ENCODE measurements at places on chromosomes 1 and 21.

GRCh38 chr1:93997756-93998155, 88.5 kb upstream of the GCLM start:
- no peak for DNase-seq

DNA sequence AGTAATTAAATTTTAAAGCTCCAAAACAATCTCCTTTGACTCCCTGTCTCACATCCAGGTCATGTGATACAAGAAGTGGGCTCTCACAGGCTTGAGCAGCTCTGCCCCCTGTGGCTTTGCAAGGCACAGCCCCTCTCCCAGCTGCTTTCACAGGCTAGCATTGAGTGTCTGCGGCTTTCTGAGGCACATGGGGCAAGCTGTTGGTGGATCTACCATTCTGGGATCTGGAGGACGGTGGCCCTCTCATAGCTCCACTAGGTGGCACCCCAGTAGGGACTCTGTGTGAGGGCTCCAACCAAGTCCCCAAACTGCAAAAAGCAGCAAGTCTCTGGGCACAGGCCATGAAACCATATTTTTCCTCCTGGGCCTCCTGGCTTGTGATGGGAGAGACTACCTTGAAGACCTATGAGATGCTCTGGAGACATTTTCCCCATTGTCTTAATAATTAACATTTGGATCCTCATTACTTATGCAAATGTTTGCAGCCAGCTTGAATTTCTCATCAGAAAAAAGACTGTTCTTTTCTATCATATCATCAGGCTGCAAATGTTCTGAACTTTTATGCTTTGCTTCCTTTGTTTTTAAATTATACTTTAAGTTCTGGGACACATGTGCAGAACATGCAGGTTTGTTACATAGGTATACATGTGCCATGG, 554.1 kb upstream of the OLFM3 start:
- DNase-seq: peak; percentile 28

- DNase-seq: no peak
Measured at GRCh38 chr1:63198871-63199394, 123.4 kb upstream of the FOXD3 start.

DNA sequence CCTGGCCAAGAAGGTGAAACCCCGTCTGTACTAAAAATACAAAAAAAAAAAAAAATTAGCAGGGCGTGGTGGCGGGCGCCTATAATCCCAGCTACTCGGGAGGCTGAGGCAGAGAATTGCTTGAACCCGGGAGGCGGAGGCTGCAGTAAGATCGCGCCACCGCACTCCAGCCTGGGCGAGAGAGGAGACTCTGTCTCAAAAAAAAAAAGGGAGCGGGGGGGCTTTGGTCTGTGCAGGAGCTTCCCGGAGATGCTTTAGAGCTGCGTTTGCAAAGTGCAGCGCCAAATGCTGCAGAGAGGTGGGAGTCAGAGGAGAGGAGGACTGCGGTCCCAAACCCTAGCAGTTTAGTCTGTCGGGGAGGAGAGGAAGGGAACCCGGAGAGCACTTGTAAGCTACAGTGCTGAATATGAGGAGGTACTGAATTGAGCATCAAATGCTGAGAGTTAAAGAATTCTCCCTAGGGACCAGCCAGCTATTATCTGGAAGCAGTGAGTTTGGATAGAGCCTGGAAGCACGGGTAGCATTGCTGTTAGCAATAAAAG, 569 bp downstream of the FALEC start:
- peak; percentile 35 for DNase-seq

DNA sequence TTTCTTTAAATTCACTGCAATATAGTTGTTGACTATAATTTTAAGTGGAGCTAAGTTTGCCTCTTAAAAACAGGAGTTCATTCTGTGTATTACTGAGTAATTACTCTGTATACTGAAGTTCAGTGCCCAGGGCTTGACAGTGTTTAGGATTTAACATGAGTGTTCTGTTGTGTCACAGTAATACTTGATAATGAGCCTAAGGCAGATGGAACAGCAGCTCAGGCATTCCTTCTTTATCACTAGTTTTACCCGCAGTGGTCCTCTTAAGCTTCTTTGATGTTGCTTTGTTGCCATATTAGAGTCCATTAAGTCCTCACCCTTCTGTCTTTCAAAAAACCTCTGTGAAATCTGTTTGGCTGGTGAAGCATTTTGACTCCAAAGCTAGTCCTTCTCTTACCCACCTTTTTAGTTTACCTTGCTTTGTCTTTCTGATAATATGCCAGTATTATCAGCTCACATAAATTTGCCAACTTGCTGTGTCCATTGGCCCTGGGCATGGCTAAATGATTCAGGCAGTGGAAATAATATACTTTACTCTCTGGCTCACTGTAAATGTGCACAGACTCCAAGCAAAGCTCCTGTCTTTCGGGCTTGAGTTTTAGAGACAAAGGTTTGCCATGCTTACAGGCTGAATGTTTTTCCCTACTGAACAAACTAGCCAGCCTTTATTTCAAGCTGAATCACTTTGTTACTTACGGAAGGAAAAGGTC, 17.7 kb downstream of the HIPK1 start:
- DNase-seq: no peak

- no peak for DNase-seq
Measured at GRCh38 chr1:238404481-238404880, 513.8 kb upstream of the ZP4 start.

DNA sequence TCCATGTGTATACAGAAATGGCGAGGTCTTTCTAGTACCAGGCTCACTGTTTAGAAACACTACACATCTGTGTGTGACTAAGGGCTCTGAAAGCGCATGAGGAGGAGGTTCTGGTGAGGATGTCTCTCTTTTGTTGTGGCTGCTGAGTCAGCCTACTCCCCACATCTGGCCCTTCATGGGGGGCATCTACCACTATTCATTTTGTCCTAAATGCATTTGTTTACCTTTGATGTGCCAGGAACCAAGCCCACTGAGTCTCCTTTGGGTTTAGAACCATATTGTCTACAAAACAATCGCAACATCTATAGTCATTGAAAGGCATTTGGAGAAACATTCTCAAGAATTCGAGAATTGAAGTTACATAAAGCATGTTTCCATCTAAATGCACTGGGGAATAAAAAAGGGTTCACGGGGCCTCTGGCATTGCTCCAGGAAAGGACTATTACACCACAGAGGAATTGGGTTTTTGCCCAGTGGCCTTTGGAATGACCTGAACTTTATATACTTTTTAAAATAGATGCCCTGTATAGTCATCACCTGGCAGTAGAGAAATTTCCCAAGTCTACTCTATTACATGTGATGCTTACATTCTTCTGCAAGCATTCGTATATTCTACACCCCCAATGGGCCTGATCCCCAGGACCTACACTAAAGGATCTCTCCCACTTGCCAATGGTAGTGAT, 35.1 kb upstream of the ADORA3 start:
- DNase-seq: peak; percentile 47

DNA sequence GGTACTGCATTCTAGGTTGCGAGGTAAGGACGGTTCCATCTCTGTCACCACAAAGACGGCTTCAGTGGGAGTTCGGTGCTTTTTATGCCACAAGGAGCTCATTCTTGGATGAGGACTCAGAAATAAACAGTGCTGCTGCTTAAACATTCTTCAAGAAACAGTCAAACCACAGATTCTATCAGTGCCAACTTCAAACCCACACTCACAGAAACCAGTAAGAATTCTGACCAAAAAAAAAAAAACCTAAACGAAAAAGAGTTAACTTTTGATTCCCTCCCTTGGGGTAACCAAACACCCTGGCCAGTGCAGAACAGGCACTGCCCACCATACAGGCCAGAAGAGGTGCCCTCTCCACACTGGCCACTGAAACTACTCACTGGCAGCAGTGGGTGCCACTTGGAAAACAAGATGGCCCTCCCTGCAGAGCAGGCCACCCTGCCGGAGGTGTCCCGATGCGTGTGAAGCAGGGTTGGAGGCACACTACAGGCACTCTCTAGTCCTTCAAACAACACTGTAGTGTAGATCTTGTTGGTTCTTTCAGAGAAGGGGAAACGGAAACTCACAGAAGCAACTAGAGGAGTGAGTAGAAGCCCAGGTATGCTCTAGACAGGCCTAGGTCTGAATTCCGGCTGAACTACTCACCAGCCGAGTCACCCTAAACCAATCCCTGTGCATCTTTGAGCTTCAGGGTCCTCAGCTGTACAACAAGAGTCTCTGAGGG, 87.3 kb upstream of the TLR5 start:
- DNase-seq: peak; percentile 59

GRCh38 chr1:3827813-3828307, 29.2 kb downstream of the CEP104 start:
- no peak for DNase-seq

- DNase-seq: peak; percentile 60
Measured at GRCh38 chr1:180131510-180131909, 23.2 kb upstream of the QSOX1 start.

DNA sequence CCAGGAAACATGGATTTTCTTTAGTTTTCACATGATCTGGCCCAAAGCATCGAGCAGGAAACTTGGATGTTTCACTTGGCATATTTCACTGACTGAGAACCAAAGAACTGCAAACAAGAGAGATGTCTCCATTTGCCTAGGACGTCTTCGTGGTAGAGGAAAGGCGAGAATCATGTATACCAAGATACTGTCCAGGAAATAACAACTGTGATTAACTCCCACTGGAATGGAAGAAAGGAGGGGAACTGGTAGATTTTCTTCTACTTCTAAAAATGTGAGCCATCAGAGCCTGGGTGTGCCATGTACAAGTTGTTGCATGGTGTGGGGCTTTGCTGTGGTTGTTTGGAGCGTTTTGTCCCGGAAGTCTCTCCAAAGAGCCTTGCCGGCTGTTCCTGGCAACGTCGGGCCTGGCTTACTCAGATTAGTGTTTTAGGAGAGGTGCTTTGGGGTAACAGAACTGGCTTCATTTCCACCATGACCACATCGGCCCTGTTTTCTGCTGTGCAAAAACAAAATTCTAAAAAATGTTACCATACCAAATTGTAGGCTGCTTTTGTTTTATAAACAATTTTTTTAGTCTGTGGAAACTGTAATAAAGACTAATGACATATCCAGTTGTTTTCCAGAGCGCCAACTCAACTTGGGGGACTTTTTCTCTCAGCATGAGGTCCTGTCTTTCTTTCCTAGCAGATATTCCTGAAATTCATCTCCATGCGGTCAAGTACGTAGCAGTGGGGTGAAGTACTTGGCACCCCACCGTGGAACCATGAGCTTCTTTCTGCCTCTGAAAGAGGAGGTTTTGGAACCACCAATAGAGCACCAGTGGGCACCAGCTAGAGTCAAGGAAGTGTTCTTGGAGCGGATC, 118.3 kb downstream of the TM2D1 start:
- DNase-seq: no peak

GRCh38 chr21:23218667-23219066, 2220.5 kb downstream of the NCAM2 start:
- no peak for DNase-seq

DNA sequence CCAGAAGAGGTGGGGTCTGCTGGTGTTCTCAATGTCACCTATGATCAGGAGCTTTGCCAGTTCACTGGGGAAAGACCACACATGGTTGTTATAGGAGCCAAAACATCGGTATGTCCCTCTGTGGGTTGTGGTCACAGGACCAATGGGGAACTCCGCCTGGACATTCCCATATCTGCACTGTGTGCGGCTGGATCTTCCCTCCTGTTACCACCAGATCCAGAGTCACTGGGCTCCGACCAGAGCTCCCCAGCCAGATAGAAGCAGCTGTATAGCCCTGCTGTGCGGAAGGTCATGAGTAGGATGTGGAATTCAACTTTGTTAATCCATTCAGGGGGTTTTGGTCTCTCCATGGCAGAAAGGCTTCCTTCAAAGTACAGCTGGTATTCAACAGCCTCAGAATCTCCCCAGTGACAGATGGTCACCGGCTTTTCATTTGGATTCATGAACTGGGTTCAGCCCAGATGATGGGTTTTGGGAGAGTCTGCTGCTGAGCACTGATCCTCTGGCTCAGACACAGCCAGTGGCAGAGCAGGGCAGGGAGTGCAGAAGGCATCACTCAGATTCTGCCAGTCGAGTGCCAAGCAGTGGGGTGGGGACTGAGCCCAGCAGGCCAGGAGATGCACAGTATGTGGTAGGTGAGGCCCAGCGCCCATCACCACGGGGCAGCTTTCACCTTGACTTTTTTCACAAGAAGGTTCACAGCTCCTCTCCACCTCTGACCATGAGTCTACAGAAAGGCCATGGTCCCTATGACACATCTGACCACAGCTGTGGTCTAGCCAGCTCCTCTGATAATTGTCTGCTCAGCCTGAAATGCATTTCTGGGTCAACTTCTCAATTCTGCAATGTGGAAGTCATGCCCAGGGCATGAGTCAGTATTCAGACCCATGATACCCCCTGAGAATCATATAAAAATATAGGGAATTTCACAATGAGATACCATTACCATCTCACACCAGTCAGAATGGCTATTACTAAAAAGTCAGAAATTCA, 2.9 kb upstream of the SHCBP1L start:
- no peak for DNase-seq

- peak; percentile 24 for DNase-seq
Measured at GRCh38 chr1:15322648-15323350, 75.8 kb downstream of the FHAD1 start.

DNA sequence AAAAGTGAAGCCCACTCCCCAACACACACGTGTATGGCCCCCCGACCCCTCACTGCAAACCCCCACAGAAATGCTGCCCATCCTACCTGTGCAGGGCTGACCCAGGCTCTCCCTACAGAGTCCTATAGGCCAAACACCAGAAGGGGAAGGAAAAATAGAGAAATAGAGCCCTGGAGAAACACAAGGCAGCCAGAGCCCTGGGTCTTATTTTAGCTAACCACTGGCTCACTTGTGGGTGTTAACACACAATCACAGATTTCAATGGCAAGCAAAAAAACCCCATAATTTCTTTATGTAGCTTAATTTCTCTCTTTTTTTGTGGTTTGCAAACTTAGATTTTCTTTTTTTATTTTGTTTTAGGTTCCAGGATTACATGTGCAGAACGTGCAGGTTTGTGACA, 989 bp upstream of the PIGR start:
- DNase-seq: no peak

GRCh38 chr1:111906816-111907215, 82.7 kb downstream of the KCND3 start:
- DNase-seq: no peak

GRCh38 chr1:60342569-60342968, 269.0 kb upstream of the C1orf87 start:
- DNase-seq: no peak

DNA sequence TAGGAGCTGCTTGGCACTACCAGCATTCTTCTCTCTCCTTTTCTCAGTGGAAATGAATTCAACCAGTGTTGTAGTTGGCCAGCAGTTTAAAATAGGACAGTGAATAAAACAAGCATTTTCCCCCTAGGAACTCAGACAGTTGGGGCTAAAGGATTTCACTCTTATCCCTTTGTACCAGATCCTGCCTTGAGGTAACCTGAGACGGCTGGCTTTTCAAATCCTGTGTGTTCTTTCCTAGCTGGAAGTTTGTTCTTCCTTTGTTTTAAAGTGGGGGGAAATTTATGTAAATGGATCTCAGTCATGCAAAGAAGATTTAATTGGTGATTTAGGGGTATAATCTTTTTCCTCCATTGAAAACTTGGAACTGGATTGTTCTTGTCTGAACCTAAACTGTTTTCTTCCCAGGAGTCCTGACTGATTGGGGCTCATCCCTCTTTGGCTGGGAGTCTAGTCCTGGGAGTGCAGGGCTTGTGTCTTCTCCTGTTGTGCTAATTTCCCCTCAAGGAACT, 23.3 kb downstream of the ZP4 start:
- DNase-seq: no peak
